Left renal pelvis (tissue), 4 donors: ENCODE measurements at places on chromosomes 12 and 14. TPM values are rescaled to one million over a fixed set of nuclear protein-coding genes. Genes with fewer than 3 reads are reported as not detected.

- DNase-seq, result no peak
Observed at GRCh38 chr14:88321692-88322503, 1.2 kb downstream of the KCNK10 start.

- no peak for DNase-seq
Observed at GRCh38 chr12:43815416-43815815, 9.3 kb upstream of the TWF1 start.

GRCh38 chr12:92540782-92541423 is 161.9 kb upstream of the PLEKHG7 start:
- no peak for DNase-seq

DNA sequence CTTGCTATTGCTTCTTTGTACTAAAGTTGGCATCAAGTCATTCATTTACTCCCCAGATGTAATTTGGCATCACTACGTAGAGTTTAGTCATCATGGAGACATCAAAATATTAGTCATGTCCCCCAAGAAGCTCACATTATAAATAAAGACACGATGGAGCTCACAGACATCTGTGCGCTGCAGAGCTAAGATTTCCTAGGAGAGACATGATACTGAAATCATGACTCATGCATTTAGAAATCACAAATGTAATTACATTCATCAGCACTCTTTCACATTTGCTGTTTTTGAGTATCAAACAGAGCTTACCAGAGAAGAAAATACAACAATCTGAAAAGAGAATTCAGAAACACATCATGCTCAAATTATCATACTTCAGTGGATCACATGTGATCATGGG is 169.8 kb downstream of the LRIG3 start:
- no peak for DNase-seq

DNA sequence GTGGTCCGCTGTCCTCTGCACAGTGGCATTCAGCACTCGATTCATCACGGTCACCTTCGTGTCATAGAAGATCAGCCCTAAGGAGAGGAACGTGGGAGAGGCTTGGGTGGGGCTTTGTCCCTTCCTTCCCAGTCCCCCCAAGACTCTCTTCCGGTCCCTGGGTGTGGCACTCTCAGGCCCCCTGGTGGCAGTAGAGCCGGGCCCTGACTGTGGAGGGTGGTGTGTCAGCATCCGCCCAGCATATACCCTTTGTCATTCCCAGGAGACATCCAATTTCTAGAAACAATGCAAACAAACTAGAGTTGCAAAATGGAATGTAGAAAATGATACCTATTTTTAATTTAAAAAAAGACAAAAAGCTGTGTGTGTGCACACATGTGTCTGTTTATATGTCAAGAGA is 45.0 kb downstream of the TRAFD1 start:
- DNase-seq, result no peak

GRCh38 chr14:34833549-34834523 is 41.3 kb downstream of the BAZ1A start:
- DNase-seq, result no peak

DNA sequence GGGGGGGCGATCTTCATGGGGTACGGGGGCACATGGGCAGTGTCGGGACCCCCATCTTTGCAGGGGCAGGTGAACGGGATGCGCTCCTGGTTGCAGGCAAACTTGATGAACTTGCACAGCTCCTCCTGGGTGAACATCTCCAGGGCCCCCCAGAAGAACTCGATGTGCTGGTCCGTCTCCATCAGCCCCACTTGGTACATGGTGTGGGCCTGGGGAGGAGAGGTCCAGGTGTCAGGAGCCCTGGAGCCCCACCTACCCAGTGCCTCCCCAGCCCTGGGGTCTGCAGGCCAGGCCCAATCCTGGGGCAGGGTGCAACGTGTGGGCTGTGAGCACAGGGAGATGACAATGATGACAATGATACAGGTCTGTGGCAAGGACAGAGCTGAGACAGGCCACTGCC is 37.7 kb downstream of the TRAFD1 start:
- no peak for DNase-seq

GRCh38 chr14:88477513-88478250 is 77.1 kb downstream of the PTPN21 start:
- DNase-seq, result no peak

GRCh38 chr12:106839333-106839732 is 64.9 kb downstream of the RIC8B start:
- no peak for DNase-seq

DNA sequence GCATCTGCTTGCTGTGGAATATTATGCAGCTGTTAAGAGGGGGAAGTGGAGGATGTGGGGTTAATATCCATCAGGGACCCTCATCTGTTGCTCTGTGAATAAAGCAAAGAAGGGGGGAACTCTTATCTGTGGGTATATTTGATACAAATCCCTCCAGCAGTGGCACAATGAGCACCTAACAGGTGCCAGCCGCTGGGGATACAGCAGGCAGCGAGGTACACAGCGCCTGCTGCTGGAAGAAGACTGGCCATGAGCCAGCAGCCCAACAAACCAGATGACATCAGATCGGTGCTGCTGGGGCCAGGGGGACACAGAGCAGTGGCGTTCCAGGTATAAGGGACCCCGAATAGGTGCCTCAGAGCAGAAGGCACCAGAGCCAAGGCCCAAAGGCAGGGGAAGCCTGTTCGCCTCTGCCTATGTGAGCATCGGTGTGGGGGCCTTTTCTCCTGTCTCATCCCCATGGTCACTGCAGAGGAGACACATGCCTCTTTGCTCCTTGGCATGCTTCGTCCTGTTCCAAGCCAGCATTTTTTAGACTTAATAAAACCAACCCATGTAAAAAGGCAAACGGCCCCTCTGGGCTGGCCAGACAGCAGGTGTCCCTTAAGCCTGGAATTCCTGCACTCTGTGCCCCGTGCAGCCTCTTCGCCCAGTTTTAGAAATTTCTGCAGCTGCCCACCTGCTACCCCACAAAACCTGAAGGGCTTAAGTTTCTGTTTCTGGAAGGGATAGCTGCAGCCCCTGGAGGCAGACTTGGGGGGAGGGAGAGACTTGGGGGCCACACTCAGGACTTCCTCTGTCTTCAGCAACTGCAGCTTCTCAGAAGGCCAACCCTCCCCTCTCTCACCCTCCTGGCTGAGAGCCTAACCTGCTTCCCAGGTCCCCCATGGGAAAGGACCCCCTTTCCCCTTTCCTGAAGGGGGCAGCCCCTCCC is 1.6 kb upstream of the CKB start:
- no peak for DNase-seq

GRCh38 chr12:123164710-123165261 is 13.9 kb upstream of the PITPNM2 start:
- DNase-seq, result no peak

DNA sequence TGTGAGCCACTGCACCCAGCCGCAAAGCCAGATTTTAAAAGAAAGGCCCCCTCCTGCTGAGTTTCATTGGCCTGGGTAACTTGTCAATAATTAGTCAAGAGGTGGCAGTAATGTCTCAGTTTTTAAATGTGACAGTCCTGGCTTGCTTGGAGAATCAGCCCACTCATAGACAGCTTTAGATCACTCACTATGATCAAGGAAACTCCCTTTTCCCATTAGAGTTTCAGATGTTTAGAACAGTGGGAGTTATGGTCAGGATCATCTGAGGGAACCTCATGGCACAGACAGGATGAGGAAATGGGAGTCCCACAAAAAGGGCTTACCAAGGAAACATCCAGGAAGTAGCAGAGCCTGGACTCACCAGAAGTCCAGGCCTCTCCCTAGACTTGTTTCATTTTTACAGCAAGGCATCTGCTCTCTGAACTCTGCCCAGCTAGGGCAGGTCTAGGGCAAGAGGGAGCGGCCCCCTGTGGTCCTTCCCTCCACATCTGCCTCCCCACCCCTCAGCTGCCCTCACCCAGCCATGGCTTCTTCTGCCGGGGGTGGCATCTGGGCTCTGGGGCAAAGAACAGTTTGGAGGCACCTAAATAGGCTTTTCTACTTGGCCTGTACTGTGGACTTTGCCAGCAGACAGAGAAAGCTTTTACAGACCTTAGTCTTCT is 11.2 kb downstream of the BCL2L14 start:
- DNase-seq, result no peak

GRCh38 chr12:130026608-130027176 is 122.9 kb upstream of the TMEM132D start:
- DNase-seq, result no peak

GRCh38 chr12:129927316-129927900 is 23.6 kb upstream of the TMEM132D start:
- no peak for DNase-seq

Gene MYF6
- polyA plus RNA-seq, result not detected

Gene ACOT4
- polyA plus RNA-seq, result 2.2 TPM

Gene TMEM263
- polyA plus RNA-seq, result 83.3 TPM

Gene RNASE7
- polyA plus RNA-seq, result 0.55 TPM

Gene ADCY4
- 8.4 TPM for polyA plus RNA-seq

Gene PARP2
- 58.2 TPM for polyA plus RNA-seq
